ENCODE measurements at places on chromosomes 2 and 18. TPM values are rescaled to one million over a fixed set of nuclear protein-coding genes. Genes with fewer than 3 reads are reported as not detected.

DNA sequence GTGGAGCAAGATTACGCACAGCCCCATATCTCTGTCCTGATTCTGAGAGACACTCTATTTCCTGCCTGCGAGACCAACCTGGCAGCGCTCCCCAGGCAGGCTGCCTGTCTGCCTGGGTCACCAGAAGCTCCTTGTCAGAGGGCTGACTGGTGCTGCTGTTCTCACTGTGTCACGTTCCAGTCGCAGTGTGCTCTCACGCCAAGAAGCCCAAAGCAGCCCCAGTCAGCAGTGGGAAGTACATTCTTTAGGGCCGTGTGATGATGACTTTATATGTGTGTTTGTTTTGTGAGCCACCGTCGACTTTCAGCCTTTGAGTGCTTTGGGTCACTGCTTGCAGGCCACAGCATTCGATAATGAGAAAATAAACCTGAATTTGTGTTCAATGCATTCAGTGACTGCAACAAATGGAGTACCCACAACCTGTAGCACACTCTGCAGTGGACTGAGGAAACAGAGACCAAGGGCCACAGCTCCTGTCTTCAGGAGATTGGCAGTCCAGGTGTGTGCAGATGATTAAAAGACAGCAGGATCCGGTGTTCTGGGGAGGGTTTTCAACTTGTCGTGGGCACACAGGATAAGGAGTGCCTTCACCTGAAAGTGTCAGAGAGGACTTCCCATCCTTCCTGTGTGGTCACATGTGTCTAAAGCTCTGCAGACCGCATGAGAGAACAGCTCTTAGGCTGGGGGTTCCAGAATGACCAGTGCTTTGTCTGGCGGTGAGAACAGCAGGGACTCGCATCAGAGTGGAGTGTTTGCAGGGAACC lies 4.8 kb downstream of the TNFRSF11A start:
- DNase-seq, result peak; percentile 44
- peaks cover 8% of the 10 kb centered on the region for H3K4me1 ChIP-seq
- no peaks in the 10 kb centered on the region for H3K36me3 ChIP-seq
- H3K27ac ChIP-seq, result no peak overlapping the region
- H3K27me3 ChIP-seq, result peaks cover 66% of the 10 kb centered on the region
- no peak overlapping the region for H3K4me3 ChIP-seq

GRCh38 chr2:6143812-6144211 lies 451.6 kb downstream of the SOX11 start:
- DNase-seq, result no peak
- H3K36me3 ChIP-seq, result no peaks in the 10 kb centered on the region
- H3K27ac ChIP-seq, result no peak overlapping the region
- H3K4me3 ChIP-seq, result no peak overlapping the region

DNA sequence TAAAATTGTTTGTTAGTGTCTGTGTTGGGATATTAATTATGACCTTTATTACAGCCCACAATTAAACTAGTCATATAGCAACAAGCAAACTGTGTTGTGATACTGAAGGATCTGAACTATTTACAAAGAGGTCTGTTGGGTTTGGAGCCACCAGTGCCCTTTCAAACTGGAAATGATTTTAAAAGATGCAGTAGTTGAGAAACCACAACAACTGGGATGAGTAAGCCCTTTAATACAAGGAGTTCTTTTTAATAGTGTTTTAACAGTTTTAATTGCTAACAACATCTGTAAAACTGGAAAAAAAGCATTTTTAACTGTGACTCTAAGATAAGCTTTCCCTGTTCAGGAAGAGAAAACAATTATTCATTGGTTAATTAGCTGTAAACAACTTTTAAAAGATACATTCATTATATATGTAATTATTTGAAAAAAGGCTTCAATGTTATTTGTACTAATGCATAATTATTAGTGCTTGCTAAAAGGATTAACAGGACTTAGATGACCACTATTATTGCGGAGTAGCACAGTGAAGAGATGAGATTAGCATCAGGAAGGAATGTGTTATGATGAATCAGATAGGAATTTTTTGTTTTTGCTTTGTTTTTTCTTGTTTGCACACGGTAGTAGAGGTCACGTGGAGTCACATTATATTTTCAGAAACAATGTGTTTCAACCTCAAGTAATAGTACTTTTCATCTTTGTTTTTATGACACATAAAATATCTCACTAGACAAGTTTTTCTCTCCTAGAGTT lies 392.7 kb upstream of the FANCL start:
- no peak overlapping the region for H3K4me3 ChIP-seq
- no peaks in the 10 kb centered on the region for H3K36me3 ChIP-seq
- DNase-seq, result no peak

DNA sequence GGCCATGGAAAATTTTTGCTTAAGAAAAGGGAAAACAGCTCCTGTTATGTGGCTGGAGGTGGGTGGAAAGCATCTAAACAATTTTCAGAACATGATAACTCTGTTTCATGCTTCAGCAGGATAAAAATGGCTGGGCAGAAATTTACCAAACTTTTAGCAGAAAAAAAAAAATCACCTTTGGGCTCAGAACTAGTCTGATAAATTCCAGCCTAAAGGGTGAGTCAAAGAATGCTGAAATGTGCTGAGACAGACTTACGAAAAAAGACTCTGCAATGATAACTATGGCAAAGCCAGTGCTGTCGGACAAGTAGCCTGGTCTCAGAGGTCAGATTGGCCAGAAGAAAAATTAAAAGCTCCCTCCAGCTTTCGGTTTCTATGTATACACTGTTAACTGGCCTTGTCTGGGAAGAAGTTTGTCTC lies 123.6 kb downstream of the LRATD1 start:
- no peak for DNase-seq
- H3K4me1 ChIP-seq, result no peaks in the 10 kb centered on the region
- no peak overlapping the region for H3K4me3 ChIP-seq
- H3K27ac ChIP-seq, result no peak overlapping the region

GRCh38 chr2:19244460-19245363 lies 113.7 kb downstream of the OSR1 start:
- no peaks in the 10 kb centered on the region for H3K36me3 ChIP-seq
- H3K27me3 ChIP-seq, result no peaks in the 10 kb centered on the region
- H3K27ac ChIP-seq, result no peak overlapping the region
- no peaks in the 10 kb centered on the region for H3K4me1 ChIP-seq
- no peak overlapping the region for H3K4me3 ChIP-seq

GRCh38 chr2:209990838-209991237 lies 11.6 kb upstream of the RPE start:
- H3K27me3 ChIP-seq, result no peaks in the 10 kb centered on the region
- no peak overlapping the region for H3K4me3 ChIP-seq
- no peaks in the 10 kb centered on the region for H3K36me3 ChIP-seq
- DNase-seq, result no peak
- H3K27ac ChIP-seq, result no peak overlapping the region

DNA sequence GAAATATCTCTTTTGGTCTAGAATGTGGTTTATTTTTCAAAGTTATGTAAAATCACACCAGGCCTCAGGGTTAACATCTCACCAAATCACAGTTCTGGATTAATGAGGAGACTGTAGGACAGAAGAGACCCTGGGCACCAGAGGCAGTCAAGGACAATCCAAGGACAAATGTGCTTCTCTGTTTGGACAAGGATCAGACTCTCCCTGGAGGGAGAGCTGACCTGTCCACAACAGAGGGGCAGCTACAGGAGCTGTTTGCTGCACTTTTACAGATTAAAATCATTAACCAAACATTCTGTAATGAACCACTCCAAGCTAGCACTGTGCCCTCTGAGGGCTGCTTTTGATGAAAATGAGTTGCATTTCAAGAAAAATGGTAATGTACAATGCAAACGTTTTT lies 690.6 kb upstream of the SLC8A1 start:
- no peak overlapping the region for H3K27ac ChIP-seq
- H3K4me3 ChIP-seq, result no peak overlapping the region

DNA sequence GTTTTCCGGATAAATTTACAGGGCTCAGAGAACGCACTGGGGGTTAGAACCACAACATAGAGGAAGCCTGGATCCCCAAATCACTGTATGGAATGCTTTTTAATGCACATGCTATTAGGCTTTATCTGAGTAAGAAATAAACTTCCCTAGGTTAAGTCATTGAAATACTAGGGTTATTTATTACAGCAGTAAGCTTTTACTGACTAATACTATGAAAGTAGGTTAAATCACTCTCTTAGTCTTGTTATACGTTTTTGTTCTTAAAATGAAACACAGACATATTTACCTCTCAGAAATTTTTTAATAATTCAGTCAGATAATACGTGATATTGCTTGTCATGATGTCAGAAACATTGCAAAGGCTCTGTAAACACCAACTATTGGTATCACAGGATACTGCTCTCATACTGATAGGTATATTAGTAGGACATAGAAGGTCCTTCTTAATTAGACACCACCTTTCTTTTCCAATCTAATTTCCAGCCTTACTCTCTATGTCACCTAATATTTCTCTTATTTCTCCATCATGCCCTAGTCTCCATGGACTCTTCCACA lies 162.7 kb upstream of the NYAP2 start:
- no peaks in the 10 kb centered on the region for H3K4me1 ChIP-seq
- H3K27me3 ChIP-seq, result no peaks in the 10 kb centered on the region
- H3K4me3 ChIP-seq, result no peak overlapping the region
- DNase-seq, result no peak
- H3K36me3 ChIP-seq, result no peaks in the 10 kb centered on the region

DNA sequence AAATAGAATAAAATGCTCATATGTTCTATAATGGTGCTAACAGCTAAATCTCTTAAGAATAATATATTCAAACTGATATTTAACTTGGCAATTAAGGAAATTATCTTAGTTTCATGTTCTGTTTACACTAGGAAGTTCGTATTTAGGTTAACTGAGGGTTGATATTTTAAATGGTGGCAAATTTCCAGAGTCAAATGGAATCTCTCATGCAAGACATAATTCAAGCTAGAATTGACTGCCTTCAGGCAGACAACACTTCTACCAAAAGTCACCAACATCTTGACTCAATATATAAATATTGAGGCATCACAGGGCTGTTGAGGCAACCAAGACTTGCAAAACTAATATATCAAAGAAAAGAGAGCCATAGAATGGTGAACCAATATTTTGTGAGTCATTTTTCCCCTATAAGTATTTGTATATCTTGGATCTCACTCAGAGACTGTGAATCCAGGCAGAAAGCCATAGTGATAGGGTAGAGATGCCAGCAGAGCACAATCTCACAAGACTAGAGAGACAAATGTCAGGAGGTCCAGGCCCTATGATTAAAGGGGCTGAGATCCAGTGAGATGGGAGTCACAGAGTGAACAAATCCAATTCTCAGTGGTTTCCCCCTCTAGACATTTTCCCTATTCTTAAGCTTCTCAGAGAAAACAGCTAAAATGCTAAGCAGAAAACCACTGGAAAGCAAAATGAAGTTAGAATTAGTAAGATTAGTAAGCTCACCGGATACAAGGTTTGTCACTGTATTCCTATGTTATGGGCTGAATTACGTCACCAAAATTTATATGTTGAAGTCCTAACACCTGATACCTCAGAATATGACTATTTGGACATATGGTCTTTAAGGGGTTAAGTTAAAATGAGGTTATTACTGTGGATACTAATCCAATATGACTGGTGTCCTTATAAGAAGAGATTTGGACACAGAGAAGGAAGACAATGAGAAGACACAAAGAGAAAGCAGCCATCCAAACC lies 358.2 kb upstream of the UBE2E3 start:
- H3K36me3 ChIP-seq, result no peaks in the 10 kb centered on the region
- no peak for DNase-seq
- H3K27ac ChIP-seq, result no peak overlapping the region
- H3K4me3 ChIP-seq, result no peak overlapping the region
- H3K27me3 ChIP-seq, result no peaks in the 10 kb centered on the region

DNA sequence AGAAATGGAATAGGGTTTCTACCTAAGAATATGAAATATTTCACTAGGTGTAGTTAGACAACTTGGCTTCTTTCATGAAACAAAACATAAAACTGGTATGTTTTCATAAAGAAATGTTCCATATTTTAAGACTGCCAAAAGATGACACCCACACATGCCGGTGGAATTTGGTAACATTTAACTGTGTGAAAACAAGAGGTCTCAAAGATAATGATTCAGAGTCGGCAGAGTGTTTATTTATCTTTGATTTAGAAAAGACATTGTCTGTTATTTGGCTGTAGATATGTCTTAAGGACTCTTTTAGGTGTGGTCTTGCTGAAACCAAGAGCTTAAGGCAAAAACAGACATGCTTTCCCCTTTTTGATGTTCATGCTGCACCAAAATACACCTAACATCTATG lies 63.5 kb upstream of the FN1 start:
- no peaks in the 10 kb centered on the region for H3K36me3 ChIP-seq
- H3K27ac ChIP-seq, result no peak overlapping the region
- no peaks in the 10 kb centered on the region for H3K4me1 ChIP-seq
- no peak overlapping the region for H3K4me3 ChIP-seq
- H3K27me3 ChIP-seq, result no peaks in the 10 kb centered on the region

DNA sequence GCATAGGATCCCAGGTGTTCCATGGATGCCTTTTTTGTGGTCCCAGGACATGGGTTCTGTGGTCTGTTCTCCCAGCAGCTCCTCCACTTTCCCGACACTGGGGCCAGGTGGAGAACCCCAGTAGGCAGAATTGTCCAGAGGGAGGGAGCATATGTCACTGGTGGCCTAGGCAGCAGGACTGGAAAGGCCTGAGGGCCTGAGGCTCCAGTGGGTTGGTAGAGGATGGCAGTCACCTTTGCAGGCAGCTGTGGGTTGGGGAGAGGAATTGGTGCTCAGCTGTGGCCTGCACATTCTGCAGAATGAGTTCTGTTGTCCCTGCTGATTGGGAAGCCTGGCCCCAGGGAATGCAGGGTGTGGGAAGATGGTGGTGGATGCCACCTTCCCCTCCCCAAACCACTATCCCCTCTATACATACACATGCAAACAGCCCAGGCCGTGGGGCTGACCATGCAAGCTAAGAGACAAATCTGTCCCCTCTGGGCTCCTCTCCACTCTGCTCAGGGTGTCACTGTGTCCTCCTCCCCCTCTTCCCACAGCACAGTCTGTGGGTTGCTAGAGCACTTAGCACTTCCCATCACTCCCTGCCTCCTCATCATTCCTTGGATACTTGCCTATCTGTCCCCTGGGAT lies 11.4 kb downstream of the CTIF start:
- DNase-seq, result no peak
- peaks cover 11% of the 10 kb centered on the region for H3K4me1 ChIP-seq
- H3K27me3 ChIP-seq, result no peaks in the 10 kb centered on the region
- no peak overlapping the region for H3K4me3 ChIP-seq
- no peaks in the 10 kb centered on the region for H3K36me3 ChIP-seq

The KLHL30 gene
- total RNA-seq, result 1.0 TPM

The CFAP210 gene
- 0.68 TPM for total RNA-seq

Data from left lung (tissue), 14 donors.